ENCODE measurements at places on chromosomes 11 and 22.

DNA sequence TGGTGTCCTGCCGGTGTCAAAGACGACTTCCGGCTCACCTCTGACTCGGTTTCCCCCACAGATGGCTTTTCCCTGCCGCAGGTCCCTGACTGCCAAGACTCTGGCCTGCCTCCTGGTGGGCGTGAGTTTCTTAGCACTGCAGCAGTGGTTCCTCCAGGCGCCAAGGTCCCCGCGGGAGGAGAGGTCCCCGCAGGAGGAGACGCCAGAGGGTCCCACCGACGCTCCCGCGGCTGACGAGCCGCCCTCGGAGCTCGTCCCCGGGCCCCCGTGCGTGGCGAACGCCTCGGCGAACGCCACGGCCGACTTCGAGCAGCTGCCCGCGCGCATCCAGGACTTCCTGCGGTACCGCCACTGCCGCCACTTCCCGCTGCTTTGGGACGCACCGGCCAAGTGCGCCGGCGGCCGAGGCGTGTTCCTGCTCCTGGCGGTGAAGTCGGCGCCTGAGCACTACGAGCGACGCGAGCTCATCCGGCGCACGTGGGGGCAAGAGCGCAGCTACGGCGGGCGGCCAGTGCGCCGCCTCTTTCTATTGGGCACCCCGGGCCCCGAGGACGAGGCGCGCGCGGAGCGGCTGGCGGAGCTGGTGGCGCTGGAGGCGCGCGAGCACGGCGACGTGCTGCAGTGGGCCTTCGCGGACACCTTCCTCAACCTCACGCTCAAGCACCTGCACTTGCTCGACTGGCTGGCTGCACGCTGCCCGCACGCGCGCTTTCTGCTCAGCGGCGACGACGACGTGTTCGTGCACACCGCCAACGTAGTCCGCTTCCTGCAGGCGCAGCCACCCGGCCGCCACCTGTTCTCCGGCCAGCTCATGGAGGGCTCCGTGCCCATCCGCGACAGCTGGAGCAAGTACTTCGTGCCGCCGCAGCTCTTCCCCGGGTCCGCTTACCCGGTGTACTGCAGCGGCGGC, 5.5 kb downstream of the B3GNT6 start:
- peak; percentile 17 for DNase-seq

DNA sequence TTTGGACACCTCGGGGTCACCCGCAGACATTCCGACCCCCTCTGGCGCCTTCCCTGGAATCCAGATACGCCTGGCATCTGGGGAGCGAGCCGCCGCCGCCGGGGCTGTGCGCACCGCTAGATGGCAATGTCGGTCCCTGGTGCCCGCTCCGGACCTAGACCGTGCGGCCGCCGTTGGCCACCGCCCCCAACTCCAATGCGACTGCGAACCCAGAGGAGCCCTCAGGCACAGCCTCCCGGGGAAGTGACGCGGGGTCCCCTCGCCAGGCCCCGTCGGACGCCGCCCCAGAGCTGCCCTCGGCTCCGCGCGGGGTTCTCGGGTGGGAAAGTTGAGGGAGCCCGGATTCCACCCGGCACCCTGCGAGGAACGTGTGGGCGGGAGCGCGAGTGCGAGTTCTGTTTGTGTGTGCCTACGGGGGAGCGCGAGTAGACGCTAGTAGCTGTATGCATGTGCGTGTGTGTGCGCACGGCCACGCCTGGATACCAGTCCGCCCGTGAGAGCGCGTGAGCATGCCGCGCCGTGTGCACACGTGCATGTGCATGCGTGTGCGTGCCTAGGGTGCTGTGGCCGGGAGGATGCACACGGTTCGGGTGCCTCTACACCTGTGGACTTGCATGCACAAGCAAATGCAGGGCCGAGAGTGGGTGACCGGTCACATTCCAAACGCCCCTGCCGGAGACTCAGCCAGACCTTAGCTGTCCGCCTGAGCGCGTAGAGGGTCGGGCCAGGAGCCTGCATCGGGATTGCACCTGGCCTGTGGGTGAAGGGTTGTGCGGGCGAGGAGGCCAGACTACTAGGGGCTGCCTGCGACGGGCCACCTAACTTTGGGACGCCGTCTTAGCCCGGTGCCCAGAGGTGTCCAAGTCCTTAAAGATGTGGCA, 1.9 kb downstream of the CHRM4 start:
- DNase-seq = peak; percentile 77

GRCh38 chr11:62957147-62957546, 27.6 kb downstream of the SLC22A6 start:
- DNase-seq = no peak

GRCh38 chr11:118845369-118845768, 38.3 kb upstream of the CXCR5 start:
- DNase-seq = no peak

- DNase-seq = no peak
These were observed 51.6 kb upstream of the TCF20 start for GRCh38 chr22:42321908-42322561.

DNA sequence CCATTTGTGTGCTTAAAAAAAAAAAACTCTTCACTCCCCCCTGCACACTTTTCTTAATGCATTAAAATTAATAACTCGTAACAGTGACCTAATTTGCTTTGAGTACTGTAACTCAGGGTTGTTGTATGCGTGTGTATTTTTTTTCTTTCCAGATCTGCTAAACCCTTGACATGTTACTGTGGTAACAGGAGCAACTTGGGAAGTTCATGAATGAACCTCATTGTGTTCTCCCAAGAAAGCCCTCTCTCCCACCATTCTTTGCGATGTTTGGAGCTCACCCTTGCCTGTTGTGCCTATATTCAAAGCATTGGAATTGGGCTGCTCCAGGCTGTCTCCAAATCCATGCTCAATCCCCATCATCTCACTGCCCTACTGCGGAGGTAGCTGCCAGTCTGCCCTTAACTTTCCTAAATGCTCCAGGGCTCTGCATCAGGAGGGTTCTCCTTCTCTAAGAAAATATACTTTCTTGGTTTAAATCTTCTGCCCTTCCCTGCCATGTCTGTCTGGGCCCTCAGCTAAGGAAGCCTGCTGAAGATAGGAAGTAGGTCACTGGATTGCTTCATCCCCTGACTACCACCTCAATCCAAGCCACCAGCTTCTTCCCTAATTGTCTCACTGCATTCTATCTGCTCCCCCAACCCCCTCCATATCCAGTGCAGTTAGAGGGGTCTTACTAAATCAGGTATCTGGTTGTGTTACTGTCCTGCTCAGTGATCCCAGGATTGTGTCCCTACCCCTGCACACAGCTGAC, 70.3 kb downstream of the KIRREL3 start:
- DNase-seq = no peak

Measured in GM18507 (cell line).